CD4-positive, alpha-beta T cell treated with Interleukin-2 at 100 ng/mL for 4 hours (primary cell): ENCODE measurements at places on chromosomes 12 and 14.
A peak's percentile ranks its signal among the peaks of the same experiment; 100 is the strongest.

- peak; percentile 45 for DNase-seq
Measured at GRCh38 chr12:46430340-46430948, 57.9 kb upstream of the SLC38A2 start.

DNA sequence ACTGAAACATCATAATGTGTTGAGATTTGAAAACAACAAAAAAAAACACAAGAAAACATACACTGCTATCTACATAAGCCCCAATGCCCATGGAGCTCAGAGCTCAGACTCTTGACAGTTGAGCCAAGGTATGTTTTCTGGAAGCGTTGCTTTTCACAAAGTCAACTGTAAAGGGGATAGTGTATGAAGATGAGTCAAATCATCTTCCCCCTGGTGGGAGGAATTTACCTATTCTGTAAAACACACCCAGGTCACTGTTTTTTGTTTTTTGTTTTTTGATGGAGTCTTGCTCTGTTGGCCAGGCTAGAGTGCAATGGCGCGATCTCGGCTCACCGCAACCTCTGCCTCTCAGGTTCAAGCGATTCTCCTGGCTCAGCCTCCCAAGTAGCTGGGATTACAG lies 361.4 kb upstream of the DIO2 start:
- DNase-seq, result no peak

- DNase-seq, result no peak
Measured at GRCh38 chr12:44627387-44628166, 248.5 kb downstream of the NELL2 start.

GRCh38 chr12:101040936-101041335 lies 169.1 kb downstream of the SLC5A8 start:
- no peak for DNase-seq

GRCh38 chr14:95095996-95096395 lies 61.3 kb downstream of the DICER1 start:
- no peak for DNase-seq

GRCh38 chr14:49297102-49297501 lies 289.1 kb downstream of the RPS29 start:
- no peak for DNase-seq

DNA sequence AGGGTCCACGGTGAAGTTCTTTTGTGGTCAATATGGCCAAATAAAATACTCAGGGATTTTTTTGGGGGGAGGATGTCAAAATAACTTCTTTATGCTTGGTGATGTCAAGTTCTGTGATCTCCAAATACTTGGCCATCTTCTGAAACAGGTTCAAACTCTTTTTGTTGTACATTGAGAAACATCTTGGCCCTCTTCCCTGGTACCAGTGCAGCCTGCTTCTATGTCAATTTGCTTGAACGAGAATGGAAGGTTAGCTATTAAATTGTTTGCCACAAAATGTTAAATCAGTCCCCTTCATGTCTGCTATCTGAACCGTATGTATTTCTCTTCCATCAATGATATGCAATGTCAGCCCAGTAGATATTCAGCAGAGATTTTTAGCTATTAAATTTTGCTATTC lies 6.1 kb upstream of the CRADD start:
- DNase-seq, result no peak
